ENCODE measurements at places on chromosomes 3 and 15.

DNA sequence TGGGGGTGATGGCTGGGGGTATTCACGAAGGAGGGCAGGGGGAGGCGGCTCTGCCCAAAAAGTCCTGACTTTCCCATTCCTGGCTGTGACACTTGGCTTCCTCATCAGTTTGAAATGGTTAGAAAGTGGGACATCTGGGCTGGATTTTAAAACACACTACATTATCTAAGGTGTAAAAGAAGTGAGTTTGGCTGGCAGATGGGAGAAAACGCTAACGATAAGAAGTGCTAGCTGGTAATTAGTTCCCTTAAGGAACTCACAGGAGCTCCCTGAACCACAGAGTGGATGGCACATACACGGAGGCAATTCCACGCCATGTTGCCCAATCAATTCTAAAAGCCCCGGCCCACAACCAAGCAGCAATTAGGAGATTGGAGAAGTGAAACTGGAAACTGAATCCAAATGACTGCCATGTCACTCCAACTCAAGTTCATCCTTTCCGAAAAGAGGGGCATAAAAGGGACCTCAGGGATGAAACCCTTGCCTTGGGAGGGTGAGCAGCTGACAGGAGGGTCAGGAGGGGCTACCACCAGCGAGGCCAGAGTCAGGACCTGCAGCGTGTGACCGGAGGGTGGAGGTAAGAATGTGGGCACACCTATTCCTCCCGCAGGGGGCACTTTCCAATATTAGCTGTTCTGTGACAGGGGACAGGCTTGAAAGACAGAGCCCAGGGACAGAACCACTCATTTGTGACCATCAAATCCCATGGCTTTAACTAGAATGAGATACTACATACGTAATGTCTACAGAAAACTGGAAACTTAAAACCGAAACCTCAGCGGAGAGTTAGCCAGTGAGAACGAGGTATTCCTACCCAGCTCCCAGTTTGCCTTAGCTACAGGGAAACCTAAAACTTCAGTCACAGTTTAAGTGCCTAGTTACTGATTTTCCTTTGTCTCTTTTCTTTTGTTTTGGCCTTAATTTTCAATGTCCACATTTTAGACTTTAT is 95.3 kb upstream of the OXTR start:
- DNase-seq = no peak

GRCh38 chr3:78048698-78049097 is 1008.8 kb downstream of the ROBO2 start:
- DNase-seq = no peak

DNA sequence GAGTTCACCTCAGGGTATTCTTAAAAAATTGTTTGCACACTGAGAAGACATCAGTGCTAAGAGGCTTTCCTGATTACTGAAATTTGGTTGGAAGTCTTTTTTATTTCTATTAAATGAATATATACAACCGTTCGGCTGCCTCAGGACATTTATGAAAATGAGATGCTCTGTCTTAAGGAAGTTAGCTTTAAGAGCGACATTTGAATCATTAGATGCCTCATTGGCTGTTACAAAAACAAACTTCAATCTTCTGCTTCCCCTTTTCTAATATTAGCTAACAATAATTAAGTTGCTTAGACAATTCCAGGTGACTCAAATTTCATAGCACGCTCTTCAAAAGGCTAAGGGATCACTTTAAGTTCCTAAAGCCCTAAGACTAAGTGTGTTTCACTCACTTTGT is 673.7 kb downstream of the FHIT start:
- no peak for DNase-seq

- no peak for DNase-seq
Measured at GRCh38 chr3:94246171-94246570, 183.3 kb downstream of the NSUN3 start.

- DNase-seq = no peak
Measured at GRCh38 chr3:146881966-146882760, 277.0 kb upstream of the PLSCR5 start.

GRCh38 chr3:188106887-188107830 is 46.8 kb upstream of the LPP start:
- no peak for DNase-seq

DNA sequence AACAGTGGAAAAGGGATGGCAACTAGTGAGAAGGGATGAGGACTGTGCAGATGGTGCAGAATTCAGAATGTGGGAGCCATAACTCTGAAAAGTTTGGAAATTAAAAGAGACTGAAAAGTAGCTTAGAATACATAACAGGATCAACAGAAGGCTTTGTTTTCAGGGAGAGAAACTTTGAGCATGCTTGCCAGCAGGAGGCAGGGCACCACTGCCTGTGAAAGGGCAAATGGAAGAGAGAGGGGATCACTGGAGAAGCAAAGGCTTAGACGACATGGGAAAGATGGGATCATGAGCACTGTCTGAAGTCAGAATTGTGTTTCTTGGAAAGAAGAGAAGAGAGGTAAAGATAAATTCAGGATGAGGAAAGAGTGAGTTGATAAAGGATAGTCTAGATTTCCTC is 99.6 kb downstream of the ABI3BP start:
- no peak for DNase-seq

- DNase-seq = no peak
Measured at GRCh38 chr3:24503616-24504113, 9.0 kb upstream of the THRB start.

GRCh38 chr15:43534897-43535296 is 17.5 kb downstream of the MAP1A start:
- no peak for DNase-seq

- DNase-seq = no peak
Measured at GRCh38 chr15:94793641-94794040, 562.3 kb downstream of the MCTP2 start.

GRCh38 chr3:104556372-104557078 is 810.2 kb upstream of the ALCAM start:
- no peak for DNase-seq

- no peak for DNase-seq
Measured at GRCh38 chr3:8460815-8461456, 40.7 kb upstream of the LMCD1 start.

- DNase-seq = no peak
Measured at GRCh38 chr15:26103002-26103404, 239.9 kb upstream of the ATP10A start.

DNA sequence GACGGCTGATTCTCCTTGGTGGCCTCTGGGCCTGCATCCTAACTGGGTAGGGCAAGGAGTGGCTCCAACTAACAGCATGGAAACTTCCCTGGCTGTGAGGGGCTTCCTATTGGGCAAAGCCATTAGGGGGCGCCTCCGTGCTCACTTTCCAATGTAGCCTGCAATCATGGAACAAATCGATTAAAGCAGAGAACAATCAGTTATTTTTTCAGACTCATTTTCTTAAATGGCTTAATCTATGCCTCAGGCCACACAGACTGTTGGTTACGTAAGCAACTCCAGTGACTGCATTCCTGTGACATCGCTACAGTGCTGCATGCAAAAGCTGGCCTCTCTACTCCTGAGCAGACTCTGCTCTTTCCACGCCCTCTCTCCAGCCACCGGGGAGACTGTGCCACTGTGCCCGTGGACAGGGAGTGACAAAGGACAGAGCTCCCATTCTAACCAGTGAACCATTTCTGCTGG is 278.9 kb downstream of the KLF13 start:
- DNase-seq = no peak

GRCh38 chr3:81170298-81170697 is 591.1 kb downstream of the GBE1 start:
- DNase-seq = no peak

GRCh38 chr3:62669161-62669560 is 206.1 kb downstream of the CADPS start:
- DNase-seq = no peak

DNA sequence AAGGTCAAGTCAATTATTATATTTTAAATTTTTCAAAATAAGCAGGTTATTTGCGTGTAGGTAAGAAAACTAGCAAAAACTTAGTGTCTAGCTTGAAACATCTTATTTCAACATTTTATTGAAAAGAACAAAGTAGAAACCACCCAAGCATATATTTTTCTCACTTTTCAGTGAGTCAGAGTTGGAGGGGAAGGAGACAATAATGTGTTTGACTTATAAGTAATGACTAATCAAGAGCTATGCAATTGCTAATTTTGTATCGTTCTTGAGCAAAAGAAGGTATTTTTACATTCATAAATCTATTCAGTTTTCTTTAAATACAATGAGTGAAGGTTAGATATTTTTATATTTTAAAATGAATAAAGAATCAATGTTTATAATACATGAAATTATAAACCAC is 54.4 kb upstream of the P2RY1 start:
- no peak for DNase-seq

GRCh38 chr3:111961461-111962164 is 17.2 kb upstream of the ABHD10 start:
- no peak for DNase-seq

GRCh38 chr3:153338487-153338886 is 176.5 kb downstream of the RAP2B start:
- no peak for DNase-seq

GRCh38 chr3:78112291-78113010 is 1072.6 kb downstream of the ROBO2 start:
- DNase-seq = no peak

GRCh38 chr3:37526511-37526910 is 335.2 kb upstream of the CTDSPL start:
- no peak for DNase-seq

DNA sequence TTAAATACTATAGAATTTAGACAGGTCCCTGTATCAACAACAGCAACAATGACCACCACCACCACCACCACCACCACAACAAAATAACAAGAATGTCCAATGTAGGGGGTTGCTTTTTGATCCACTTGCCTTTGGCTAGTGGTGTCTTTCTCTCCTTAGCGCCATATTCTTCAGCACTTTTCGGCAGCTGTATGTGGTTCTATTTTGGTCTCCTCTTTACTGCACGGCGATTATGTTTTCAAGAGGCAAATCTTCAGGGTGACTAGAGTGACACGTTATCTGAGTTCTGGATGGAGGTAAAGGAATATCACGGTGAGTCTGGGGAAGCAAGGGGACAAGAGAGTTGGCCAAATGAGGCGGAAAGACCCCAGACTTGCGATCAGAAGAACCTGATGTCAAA is 56.1 kb downstream of the ST6GAL1 start:
- no peak for DNase-seq

- no peak for DNase-seq
Measured at GRCh38 chr15:70069716-70070115, 28.0 kb downstream of the TLE3 start.

Data from stimulated activated CD8-positive, alpha-beta memory T cell treated with anti-CD3 and anti-CD28 coated beads, Interleukin-7, amount 100 ng/mL, for 1 hour (primary cell).